ENCODE measurements at places on chromosomes 6 and 20.

DNA sequence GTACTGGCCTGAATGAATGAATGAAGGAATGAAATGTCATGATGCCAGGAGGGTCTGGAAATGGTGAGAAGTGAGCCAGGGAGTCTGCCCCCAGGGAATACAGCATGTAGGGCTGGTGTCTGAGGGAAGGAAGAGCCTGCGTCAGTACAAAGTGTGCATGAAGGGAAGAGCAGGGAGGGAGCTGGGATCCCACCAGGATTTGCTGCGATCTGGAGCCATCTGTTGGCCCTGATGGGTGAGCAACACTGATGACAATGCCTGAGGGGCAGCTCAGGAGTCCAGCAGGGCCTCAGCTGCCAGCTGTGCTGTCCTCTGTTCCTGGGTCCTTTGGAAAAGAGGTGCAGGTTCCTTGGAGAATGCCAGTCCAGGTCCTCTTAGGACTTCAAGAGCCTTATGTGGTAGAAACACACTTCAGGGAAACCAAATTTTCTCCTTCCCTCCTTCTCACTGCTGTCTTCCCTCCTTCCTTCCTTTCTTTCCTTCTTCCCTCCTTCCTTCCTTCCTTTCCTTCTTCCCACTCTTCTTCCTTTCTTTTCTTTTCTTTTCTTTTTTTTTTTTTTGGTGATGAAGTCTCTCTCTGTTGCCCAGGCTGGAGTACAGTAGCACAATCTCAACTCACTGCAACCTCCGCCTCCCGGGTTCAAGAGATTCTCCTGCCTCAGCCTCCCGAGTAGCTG is 11.5 kb downstream of the BPI start:
- no peak for DNase-seq

DNA sequence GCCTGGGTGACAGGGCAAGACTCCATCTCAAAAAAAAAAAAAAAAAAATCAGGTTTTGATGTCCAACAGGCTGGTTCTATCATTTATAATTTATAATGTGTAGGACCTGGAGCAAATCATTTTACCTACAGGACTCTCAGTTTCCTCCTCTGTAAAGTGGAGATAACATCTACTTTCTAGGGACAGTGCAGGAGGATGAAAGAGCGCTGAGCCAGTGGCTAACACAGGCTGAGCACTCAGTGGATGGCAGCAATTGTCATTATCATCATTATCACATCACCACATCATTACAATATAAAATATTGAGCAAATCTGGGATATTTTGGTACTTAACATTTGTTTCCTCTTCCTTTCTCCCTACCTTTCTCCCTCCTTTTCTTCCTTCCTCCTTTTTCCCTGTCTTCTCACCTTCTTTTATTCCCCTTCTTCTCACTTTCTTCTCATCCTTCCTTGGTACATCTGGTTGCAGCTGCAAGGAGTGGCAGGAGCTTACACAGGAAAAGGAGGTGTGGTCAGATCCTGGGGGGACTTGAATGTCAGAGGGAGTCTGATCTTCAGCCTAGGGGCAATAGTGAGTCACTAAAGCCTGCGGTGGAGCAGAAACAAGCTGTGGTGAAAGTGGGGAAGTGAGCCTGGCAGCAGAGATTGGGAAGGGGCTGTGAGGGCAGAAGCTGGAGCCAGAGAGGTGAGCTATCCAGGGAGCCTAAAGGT is 24.6 kb upstream of the CTNNBL1 start:
- DNase-seq = no peak

GRCh38 chr6:85706272-85706671 is 63.6 kb upstream of the SYNCRIP start:
- no peak for DNase-seq

DNA sequence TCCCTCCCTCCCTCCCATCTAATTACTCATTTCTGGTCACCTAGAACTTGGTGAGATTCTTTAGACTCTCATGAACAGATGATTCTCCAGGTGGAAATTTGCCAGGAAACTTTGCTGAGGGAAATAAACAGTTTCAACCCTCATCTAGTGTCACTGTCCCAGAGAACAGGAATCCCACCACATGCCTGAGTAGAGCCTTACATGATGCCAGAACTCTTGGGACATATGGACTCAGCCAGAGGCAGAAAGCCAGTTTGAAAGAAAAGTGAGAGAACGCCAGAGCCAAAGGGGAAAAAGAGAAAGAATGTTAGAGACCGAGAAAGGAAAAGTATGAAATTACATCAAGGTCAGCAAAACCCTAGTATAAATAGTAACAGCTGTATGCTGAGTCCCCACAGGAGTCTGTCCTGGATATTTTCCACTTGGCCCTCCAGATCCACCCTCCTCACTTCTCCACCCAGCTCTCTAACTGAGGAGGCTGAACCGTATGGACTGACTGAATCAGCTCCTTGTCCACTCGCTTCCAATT is 127.5 kb upstream of the COL21A1 start:
- DNase-seq = no peak

DNA sequence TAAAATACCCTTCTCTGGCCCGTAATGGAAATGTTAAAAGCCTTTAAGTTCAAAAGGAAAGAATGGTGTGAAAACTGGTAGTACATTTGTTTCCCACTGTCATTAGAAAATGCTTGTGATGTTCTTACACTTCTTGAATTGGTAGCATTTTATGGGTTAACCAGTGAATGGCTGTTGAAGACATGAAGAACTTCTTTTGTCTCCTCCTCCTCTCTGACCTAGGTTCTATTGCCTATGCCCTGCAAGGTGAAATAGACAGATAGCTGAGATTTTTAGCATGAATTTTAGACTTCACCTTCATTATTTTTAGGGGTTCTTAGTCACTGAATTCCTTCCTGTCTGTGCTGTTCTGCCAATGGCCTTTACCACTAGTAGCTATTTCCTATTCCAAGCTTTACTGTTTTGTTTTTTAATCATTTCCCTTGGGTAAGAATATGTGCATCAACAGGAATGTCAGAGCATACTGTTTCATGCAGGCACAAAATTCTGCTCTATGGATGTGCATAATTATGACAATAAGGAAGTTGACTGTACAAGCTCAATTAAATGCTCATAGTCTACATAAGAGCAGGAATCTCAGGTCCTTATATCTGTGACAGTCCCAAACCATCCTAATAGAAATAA is 4.9 kb downstream of the TNFAIP3 start:
- DNase-seq = no peak

GRCh38 chr6:44176762-44177509 is 18.3 kb downstream of the CAPN11 start:
- DNase-seq = peak; percentile 75

- DNase-seq = no peak
Observed at GRCh38 chr20:33689493-33689892, 3.3 kb upstream of the E2F1 start.

- DNase-seq = no peak
Observed at GRCh38 chr6:105893741-105894140, 192.4 kb upstream of the PRDM1 start.

GRCh38 chr20:21496452-21496851 is 17.4 kb downstream of the NKX2-2 start:
- DNase-seq = no peak

- no peak for DNase-seq
Observed at GRCh38 chr20:4601630-4602296, 119.9 kb upstream of the PRND start.
